ENCODE measurements at places on chromosomes 1 and 21.
A peak's percentile ranks its signal among the peaks of the same experiment; 100 is the strongest.

DNA sequence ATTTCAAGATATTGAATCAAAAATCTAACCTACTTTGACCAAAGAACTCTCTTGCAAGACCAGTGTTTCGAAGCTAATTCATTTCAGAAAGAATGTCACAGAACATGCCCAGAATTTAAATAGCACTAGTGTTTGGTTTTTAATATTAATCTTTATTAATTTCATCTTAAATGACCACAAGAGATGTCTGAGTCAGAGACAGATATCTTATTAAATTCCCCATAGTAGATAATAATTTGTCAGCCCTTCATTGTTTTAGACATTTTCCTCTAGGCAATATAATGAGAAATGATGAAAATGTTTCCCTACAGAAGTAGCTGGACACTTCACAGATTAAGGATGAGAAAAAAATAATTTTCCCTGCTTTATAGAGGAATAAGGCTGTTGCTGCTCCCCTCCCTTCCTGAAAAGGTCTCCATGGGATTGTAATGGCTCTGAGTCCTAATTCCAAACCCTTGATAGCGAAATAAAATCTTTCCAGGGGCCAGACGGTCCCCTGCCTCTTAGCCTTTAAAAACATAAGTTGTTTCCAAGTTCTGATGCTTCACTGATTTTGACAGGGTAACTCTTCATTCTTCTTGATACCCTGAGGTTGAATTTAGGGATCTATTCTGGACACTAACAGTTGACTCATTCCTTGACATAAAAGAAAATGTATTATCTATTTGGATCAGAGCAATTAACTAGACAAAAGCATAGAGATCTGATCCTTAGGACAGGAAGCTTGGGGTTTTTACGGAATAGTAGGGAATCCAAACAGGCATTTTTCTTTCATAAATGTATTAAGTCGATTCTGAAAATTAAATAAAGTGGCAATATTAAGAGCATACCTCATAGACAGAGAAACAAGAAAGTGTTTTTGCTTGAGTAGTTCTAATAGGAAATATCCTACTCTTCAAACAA, 820.8 kb downstream of the BRINP3 start:
- DNase-seq: no peak

DNA sequence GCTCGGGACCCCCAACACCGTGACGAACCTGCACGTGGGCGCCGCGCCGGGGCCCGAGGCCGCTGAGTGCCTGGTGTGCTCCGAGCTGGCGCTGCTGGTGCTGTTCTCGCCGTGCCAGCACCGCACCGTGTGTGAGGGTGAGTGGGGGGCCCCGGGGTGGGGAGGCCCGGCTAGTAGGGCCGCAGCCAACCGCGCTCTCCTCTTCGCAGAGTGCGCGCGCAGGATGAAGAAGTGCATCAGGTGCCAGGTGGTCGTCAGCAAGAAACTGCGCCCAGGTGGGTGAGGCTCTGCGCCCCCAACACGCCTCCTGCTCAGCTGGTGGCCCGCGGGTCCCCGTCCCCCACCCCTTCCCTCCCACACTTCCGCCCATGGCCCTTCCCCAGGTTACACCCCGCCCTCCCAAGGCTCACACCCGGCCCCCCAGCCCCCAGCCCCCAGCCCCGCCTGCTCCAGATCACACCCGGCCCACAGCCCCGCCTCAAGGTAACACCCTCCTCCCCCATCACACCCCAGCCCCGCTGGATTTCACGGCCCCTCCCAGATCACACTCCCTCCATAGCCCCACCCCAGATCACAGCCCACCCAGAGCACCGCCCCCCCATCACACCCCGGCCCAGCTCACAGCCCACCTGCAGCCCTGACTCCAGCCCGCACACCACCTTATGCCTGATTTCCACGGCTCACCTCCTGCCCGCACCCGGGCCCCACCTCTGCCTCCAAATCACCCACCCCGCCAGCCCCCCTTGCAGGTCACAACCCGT, 2.4 kb upstream of the MMP23B start:
- DNase-seq: peak; percentile 38

- no peak for DNase-seq
Measured at GRCh38 chr1:228152097-228152917, 2.6 kb downstream of the GJC2 start.

DNA sequence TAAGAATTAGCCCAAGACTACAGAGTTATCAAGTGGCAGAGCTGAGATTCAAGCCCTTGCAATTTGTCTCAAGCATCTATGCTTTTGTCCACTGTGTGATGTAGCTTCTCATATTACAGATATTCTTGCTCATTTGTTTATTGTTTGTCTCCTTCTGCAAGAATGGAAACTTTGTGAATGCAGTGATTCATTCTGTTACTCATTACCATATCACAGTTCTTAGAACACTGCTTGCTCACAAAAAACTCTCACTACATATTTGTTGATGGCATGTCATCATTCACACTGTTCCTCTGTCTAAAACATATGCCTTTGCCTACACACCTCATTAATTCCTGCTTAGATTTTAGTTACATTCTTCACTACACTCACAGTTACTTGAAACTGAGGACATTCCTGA, 1198.9 kb downstream of the PLA2G4A start:
- DNase-seq: no peak

GRCh38 chr1:11728126-11728806, 7.7 kb upstream of the AGTRAP start:
- DNase-seq: no peak

DNA sequence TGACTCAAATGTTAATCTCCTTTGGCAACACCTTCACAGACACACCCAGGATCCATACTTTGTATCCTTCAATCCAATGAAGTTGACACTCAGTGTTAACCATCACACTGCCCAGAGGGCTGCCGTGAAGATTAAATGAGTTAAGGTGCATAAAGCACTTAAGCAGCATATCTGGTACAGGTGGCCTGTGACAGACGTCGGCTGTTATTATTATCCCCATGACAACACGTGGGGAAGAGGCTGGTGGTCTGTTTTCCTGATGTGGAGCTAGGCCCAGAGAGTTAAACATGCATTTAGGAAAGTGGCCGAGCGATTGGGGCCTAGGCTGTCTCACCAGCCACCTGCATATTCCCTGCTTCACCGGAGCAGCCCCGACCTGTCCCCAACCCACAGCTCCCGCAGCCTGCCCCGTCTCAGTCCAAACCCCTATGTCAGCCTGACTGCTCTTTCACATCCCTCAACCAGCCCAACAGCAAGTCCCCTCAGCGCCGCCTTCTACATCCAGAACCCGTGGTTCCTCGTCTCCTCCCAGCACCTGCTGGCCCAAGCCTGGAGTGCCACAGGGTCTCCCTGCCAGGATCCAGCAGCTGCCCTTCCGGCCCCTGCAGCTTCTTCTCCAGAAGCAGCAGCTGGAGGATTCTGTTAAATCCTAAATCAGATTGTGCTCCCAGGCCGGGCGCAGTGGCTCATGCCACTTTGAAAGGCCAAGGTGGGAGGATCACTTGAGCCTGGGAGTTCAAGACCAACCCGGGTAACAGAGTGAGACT, 77.9 kb downstream of the FBXO2 start:
- DNase-seq: no peak

GRCh38 chr1:158251163-158251562, 3.1 kb upstream of the CD1A start:
- no peak for DNase-seq

DNA sequence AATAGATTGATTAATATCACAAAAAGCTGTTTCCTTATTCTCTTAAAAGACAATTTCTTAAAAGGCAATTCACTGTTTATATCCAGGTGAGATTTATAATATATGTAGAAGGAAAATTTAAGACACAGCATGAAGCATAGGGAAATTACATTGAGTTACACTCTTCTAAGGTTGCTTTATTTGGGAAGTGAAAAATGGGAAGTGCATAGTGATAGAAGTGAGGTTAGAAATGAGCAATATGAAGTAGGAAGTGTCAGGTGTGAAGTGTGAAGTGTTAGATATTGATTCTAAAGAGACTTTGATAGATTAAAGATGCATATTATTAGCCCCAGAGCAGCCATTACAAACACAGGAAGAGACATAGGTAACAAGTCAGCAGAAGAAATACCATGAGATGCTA, 40.3 kb downstream of the FH start:
- DNase-seq: no peak

DNA sequence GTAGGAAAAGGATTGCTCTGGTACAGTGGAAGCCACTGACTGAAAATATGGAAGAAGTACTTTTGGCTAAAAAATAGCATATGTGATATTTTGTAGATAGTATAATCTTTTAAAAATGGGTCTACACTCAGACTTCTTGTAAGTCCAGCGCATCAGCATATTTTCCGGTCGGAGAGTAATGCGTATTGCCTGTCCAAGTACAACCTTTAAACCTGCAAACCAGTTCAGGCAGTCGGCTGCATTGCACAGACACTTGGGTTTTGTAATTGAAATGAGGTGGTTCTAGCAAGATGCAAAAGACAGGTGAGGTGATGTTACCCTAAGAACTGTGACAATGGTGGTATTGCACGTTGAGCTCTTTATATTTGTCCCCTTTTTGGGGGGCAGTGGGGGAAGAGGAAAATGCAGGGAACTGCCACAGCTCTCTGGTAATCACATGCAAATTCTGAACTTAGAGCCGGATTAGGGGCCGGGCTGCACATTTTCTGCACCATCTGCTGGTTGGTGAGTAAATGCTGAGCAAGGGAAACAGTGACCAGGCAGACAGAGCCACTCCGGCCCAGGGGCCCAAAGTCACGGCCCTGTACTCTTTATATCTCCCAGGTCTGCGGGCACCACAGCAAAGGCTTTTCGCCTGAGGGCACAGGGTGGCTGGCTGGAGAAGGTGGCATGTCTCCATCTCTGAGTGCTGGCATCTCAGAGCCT, 2.3 kb downstream of the GPR137B start:
- DNase-seq: no peak

DNA sequence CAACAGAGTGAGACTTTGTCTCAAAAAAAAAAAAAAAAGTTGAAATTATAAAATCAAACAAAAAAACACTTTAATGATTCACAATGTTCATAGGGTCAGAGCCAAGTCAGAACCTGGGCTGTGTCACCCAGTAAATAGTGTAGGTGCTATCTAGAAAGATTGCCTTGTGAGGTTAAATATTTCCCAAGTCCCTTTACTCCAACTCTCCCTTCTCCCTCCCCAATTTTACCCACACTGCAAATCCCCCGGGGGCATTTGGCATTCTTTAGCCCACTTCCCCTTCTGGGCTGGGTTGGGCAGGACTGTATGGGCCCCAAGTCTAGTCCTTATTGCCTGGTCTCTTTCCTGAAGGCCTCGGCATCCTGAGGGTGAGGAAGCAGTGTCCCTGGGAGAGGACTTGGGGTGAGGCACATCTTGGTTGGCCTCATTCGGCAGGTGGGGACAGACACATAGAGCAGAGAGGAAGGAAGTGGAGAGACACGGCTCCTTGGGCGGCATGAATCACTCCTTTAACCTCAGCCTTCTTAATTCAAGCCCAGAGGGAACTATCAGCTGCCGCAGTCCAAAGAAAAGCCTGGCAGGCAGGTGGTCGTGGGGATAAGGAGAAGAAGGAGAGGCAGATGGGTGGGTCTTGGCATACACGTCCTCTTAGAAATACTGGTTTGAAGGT, 8.2 kb downstream of the ADORA1 start:
- no peak for DNase-seq

DNA sequence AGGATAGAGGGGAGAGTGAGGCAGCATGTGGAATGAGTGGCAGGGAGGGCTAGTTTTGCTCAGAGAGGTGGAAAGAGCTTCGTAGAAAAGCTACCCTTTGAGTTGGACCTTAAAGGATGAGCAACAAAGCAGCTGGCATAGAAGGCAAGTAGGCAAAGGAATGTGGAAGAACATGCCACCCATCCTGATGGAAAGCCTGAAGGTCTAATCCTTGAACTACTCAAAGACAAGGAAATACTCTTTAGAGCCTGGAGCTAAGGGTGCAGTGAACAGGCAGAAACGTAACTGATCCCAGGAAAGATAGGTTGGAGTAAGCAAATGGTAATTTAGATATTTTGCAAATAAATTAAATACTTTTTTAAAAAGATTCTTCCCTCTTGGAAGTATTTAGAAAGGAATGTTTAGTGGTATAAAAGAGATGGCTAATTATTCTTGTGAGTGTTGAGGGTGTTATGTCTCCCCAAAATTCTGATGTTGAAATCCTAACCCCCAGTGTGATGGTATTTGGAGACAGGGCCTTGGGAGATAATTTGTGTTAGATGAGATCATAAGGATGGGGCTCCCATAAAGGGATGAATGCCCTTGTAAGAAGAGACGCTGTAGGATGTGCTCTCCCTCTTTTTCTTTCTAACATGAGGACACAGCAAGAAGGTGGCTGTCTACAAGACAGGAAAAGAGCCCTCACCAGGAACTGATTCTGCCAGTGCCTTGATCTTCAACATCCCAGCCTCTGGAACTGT, 308.1 kb upstream of the RUNX1 start:
- no peak for DNase-seq

GRCh38 chr1:210792250-210793102, 341.5 kb downstream of the KCNH1 start:
- no peak for DNase-seq

GRCh38 chr1:19398309-19398760, 86.2 kb downstream of the SLC66A1 start:
- no peak for DNase-seq

DNA sequence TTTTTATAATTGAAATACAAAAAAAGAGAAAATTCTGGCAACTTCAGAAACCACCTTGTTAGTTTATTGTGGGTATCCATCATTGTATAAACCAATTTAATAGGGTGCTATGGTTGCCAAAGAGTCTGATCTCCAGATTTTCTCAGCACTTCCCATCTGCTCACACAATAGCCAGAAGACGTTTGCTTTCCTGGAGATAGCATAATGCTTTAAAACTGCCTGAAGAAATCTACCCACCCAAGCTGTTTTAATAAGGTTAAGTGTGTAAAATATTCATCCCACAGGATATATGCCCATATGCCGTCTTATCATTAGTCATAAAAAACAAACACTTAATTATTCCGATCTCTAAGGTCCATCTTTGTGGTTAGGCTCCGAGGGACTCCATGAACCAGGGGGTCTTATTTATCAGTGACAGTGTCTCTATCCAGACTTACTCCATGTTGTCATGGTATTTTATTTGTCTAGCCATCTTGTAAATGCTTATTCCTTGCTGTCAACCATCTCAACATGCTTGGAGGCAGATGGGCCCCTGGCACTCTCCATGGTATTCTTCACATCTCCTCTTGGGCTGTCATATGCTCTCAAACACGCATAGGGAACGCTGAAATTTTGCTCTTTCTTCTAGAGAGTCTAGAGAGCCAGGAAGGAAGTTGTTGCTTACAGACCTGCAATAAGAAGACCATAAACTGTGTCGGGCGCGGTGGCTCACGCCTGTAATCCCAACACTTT, 58.5 kb downstream of the MAP10 start:
- DNase-seq: no peak

GRCh38 chr1:198640174-198640573, 1.3 kb downstream of the PTPRC start:
- DNase-seq: no peak

DNA sequence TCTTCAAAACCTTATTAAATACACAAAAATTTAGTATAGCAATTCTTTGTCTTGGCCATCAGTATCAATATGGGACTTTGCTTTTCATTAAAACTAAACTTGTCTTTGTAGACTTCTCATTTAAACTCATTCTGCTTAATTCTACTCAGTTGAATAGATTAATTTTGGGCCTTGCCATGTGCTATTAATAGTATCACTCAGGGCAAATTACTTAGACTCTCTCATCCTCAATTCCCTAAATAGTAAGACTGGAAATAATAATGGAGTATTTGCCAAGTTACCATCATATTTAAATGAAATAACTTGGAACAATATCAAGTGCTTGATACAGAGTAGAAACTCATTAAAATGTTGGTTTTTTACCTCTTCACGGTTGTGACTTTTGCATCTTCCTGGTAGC, 13.4 kb downstream of the HOOK1 start:
- no peak for DNase-seq

GRCh38 chr21:28487455-28488070, 505.1 kb downstream of the LTN1 start:
- DNase-seq: no peak

Measured in GM12892 (cell line).